ENCODE measurements at places on chromosomes 2 and 18.

GRCh38 chr2:221073326-221074049, 498.6 kb downstream of the EPHA4 start:
- no peak for DNase-seq

DNA sequence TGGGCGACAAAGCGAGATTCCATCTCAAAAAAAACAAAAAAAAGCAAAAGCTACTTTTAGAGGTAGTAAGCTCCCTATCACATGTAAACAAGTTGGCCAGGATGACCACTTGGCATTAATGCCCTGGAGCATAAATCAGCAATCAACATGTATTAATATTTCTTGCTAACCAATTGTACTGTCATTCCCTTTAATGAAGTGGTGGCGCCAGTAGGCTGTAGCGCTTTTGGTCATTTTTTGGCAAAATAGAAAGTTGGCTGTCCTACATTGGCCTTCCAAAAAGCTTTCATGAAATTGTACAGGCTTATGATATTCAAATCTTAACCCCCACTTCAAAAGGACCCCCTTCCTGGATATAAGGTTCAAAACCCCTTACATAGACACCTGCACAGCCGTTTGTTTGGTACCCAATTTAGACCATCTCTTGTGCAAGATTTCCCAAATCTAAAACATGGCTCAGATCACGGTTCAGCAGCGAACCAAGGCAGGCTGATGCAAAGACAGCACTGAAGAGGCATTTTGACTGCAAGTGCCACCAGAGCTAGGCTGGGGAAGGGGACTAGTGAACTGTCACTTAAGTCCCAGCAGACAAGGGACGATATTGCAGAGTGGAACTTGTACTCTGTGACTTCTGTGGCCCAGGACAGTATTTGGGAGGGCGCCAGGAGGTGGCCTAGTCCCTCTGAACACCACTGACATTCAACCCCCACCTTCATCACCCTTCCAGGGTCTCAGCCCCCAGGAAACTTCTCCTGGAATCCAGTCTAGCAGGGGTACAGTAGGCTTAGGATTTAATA, 31.9 kb downstream of the SMAD7 start:
- DNase-seq = no peak

GRCh38 chr2:167914969-167915368, 332.4 kb downstream of the STK39 start:
- no peak for DNase-seq

GRCh38 chr18:10032331-10033015, 118.7 kb downstream of the VAPA start:
- DNase-seq = no peak

DNA sequence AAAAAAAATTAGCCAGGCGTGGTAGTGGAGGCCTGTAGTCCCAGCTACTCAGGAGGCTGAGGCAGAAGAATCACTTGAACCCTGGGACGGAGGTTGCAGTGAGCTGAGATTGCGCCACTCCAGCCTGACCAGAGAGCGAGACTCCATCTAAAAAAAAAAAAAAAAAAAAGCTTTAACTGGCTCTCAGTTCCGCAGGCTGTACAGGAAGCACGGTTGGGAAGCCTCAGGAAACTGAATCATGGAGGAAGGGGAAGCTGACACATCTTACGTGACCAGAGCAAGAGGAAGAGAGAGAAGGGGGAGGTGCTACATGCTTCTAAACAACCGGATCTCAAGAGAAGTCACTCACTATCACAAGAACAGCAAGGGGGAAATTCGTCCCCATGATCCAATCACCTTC, 505.6 kb upstream of the SLC8A1 start:
- no peak for DNase-seq

GRCh38 chr2:200354833-200355751, 48.6 kb downstream of the SPATS2L start:
- DNase-seq = no peak

GRCh38 chr2:9235147-9236044, 28.8 kb downstream of the ASAP2 start:
- no peak for DNase-seq

DNA sequence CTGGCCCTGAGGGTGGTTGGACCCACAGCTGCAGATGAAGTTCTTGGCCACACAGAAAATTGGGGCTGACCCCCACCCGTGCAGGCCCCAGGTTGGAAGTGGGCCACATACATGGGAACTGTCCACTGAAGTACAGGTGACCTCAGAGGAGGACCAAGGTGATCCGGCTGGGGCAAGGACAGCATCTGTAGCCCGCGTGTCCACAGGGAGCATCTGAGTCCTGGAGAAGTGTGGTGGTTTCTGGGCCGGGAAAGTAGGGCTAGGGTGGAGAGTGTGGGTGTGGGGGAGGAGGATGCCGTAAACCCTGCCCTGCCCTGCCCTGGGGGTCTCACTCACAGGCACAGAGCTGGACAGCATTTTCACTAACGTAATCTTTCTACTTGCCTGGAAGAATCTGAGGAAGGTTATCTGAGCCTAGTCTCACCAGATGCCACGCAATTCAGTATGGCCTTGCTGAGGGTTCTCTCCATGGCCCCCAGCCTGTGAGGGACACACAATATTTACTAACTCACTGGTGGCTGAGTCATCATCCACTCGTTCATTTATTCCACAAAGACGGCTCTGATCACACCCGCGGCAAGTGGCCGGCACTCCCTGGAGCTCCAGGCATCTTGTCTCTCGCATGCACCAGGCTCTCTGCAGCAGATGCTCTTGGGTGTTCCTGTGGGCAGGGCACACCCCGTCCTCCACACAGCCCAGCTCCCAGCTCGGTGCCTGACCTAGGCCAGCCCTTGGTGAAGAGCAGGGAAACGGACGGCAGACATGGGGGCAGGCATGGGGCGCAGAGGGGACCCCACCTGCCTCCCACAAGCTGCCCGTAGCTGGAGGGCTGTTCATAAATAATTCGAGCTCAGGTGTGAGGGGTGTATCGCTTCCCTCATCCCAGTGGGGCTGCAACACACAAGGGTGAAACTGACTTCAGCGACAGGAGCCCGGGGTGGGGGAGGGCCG, 51.2 kb downstream of the INHBB start:
- DNase-seq = no peak

DNA sequence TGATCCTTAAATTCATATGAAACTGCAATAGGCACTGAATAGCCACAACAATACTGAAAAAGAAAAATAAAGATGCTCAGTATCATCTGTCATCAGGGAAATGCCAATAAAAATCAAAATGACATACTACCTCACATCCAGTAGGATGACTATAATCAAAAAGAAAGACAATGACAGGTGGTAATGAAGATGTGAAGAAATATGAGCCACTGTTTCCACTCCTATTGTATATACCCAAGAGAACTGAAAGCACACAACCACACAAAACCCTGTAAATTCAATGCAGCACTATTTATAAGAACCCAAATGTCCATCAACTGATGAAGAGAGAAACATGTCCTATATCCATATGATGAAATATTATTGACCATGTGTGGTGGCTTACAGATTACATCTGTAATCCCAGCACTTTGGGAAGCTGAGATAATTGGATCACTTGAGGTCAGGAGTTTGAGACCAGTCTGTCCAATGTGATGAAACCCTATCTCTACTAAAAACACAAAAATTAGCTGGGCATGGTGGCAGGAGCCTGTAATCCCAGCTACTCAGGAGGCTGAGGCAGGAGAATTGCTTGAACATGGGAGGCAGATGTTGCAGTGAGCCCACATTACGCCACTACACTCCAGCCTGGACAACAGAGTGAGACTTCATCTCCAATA, 39.9 kb downstream of the MAP3K2 start:
- DNase-seq = no peak

GRCh38 chr2:51304311-51304710, 272.4 kb upstream of the NRXN1 start:
- DNase-seq = no peak

- no peak for DNase-seq
Observed at GRCh38 chr2:191797942-191798876, 48.7 kb downstream of the CAVIN2 start.

DNA sequence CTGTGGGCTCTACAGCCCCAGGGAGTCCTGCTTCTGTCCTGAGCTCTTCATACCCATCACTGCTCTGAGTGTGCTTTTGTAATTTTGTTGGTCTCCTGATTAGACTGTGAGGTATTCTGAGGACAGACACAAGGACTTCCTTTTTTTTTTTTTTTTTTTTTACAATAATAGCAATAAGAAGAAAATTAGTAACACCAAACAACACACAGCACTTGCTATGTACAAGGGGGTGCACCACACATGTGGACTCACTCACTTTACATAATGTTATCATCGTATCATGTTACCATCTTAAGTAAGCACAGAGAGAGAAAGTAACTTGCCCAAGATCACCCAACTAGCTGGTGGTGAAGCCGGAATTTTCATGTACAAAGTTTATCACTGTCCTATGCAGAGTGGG, 34.6 kb downstream of the MBP start:
- no peak for DNase-seq

GRCh38 chr2:114752425-114752824, 310.0 kb downstream of the DPP10 start:
- no peak for DNase-seq

DNA sequence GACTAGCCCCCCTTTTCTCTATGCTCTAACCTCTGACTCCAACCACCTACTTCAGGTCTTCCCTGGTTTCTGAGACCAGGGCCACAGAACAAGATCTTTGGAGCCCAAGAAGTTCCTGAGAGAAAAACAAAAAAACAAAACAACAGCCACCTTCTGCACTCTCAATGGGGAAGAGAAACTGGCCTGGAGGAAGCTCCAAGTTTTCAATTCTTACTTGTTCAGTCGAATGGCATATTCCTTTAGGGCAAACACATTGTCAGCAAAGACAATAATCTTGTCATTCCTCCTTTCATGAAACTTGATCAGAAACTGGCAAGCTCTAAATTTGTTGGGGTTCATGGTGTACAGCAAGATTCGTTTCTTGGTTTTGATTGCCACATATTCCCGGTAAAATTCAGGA, 15.0 kb downstream of the ERCC3 start:
- DNase-seq = no peak

DNA sequence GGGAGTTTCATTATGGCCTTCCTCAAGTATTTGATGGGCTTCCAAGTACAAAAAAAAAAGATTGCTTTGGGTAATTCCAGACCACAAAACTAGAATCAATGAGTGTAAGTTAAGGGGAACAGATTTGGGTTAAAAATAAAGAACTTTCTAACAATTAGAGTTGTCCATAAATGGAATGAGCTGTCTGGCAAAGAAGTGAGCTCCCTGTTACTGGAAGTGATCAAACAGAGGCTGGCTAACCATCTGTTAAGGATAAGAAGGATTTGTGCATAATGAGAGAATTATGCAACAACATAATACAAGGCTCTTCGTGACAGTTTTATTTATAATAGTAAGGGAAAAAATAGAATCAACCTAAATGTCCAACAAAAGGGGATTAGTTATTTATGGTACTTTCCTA, 44.6 kb upstream of the ACVR1 start:
- DNase-seq = no peak

DNA sequence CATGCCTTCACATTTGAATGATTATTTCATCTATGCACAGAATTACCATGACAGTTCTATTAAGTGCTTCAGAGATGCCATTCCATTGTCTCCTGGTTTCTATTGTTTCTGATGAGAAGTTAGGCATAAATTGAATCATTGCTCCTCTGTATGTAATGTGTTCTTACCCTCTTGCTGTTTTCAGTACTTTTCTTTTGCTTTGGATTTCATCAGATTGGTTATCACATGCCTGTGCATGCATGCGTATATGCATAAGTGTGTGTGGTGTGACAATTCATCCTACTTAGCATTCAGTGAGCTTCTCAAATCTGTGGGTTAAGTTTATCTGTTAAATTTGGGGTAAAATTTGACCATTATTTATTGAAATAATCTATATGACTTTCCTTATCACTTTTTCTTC, 263.3 kb upstream of the RND3 start:
- no peak for DNase-seq

All from activated naive CD4-positive, alpha-beta T cell (primary cell).